ENCODE measurements at places on chromosomes 11 and 22.

DNA sequence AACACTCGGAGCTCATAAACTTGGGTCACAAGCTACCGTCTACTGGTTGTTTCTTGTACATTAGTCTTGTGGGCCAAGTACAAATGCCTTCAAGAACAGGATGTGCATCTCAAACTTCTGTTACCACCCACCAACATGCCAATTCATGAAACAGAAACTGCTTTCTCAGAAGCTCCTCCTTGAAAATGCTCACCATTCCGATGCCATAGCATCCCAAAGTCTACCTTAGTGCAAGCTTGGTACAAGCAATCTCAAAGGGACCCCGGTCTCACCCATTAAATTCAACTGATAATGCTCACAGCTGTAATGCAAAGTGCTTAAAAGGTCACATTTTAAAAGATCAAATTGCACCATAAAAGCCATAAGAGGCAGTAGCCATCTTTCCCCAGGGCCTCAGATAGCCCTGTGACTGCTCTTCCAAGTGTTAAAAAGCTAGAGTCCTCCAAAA lies 31.8 kb upstream of the CCDC34 start:
- no peak for DNase-seq

GRCh38 chr11:99148352-99148751 lies 127.6 kb downstream of the CNTN5 start:
- no peak for DNase-seq

DNA sequence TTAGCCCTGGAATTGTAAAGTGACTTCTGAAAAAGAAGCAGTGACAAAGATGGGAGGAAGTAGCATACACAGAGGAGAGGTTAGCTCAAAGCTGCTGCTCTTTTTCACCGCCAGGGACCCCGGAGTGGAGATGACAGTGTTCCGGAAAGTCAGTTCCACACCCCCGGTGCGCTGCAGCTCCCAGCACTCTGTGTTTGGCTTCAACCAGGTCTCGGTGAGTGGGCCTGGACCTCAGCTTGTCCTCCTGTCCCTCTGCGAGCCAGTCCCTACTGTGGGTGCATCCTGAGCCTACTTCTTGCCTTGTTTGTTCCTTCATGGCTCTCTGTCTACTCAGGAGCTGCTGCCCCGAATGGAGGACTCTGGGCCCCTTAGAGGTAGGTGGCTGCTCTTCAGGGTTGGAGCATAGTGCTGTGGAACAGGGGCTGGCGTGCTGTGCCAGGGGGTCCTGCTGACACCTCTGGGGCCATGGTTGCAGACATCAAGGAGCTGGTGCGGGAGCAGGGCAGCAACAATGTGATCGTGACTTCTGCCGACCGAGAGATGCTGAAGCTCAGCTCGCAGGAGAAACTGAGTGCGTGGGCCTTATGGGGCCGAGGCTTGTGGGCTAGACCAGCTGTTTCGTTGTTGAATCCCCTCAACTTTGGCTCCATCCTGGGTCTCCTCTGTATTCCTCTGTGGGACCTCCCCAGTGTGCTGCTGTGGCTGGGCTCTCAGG lies 1.7 kb downstream of the PCNX3 start:
- no peak for DNase-seq

- DNase-seq, result no peak
These were observed 89.5 kb upstream of the ISX start for GRCh38 chr22:34976474-34976873.

DNA sequence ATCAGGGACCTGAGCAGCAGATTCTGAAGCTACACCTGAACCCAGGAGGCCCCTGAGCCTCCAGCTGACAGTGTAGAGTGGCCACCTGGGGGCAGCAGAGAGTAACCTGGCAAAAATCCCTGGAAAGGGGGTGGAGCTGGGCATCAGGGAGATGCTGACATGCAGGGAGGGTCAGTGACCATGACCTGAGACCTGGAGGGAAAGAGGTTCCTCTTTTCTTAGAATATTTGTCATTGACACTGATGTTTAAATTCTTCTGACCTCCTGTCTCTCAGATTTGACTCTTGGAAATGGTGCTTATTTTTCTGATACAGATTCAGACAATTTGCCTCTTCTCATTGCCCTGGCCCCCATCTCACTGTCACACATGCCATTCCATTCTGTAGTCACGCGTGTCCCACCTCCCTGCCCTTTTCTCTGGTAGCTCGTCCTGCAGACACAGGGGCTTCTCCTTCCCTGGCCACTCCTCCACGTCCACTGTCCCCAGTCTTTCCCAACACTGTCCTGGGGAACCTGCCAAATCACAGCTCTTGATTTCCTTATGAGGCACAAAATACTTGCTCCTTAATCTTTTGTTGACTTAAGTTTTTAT lies 117.2 kb upstream of the IGLL5 start:
- DNase-seq, result peak; percentile 20

DNA sequence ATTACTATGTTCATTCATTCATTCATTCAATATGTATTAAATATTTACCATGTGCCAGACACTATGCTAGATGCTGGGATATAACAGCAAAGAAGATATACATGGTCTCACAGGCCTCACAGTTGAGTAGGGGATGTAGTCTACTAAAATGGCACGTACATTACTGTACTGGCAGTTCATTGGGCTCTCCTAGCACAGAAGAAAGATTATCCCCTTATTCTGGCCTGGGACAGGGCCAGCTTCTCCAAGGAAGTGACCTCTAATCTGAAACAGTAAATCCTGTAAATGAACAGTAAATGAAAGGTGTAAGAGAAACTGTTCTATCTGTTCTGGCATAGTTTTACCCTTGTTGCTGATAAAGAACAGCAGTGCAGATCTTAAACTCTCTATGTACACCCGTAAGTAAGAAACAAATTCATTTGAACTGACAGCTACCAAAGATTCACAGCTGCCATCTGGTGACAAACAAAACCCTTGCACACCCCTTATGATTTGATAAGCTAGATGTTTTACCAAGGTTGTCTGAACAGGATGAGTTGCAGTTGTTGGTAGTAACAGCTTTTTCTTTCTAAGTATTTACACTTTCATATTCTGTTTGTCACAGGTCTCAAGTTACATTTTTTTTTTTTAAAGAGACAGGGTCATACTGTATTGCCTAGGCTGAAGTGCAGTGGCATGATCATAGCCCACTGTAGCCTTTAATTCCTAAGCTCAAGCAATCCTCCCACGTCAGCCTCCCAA lies 263.1 kb downstream of the TMEM135 start:
- DNase-seq, result no peak

GRCh38 chr22:42560381-42560780 lies 6.6 kb downstream of the SERHL2 start:
- DNase-seq, result no peak

DNA sequence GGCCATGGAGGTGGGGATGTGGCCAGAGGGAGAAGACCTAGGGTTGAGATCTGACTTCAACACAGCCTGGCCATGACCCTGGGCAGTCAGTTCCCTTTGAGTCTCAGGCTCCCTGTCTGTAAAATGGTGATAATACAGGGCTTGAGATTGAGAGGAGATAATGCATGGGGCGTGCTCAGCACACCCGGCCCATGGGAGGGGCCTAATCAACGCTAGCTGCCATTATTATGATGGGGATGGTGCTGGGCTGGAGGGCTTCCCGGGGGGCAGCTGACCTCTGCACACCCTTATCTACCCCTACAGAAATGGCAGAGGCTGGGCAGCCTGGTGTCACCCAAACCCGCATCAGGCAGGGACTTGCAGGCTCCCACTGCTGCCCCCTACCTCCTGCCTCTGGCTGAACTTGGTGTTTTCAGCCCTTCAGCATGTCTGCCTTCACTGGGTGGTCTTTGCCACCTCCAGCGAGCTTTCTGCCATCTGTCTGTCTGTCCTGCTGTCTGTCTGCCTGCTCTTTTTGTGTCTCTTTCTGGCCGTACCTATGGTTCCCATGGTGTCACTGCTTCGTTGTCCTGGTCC lies 84.5 kb downstream of the CACNA1I start:
- DNase-seq, result no peak

DNA sequence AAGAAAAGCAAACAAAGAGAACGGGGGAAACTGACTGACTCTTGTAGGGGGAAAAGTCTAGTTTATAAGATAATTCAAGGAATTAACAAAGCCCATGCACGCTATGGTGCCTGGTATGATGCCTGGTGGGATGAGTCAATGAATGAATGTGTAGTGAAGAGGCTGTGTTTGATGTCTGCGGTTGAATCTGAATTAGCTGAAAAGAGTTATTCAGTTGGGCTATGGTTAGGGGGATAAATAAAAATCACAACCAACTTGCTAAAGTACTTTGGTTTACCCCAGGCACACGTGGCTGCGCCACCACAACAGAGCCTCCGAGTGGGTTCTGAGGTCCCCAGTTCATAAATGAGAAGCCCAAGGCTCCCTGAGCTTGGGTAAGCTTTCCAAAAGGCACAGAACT lies 369.3 kb upstream of the SYN3 start:
- DNase-seq, result no peak

GRCh38 chr22:42773167-42773566 lies 52.5 kb upstream of the A4GALT start:
- no peak for DNase-seq

GRCh38 chr22:33844273-33844672 lies 76.0 kb downstream of the LARGE1 start:
- no peak for DNase-seq

GRCh38 chr22:48864748-48865147 lies 962.9 kb downstream of the BRD1 start:
- no peak for DNase-seq

DNA sequence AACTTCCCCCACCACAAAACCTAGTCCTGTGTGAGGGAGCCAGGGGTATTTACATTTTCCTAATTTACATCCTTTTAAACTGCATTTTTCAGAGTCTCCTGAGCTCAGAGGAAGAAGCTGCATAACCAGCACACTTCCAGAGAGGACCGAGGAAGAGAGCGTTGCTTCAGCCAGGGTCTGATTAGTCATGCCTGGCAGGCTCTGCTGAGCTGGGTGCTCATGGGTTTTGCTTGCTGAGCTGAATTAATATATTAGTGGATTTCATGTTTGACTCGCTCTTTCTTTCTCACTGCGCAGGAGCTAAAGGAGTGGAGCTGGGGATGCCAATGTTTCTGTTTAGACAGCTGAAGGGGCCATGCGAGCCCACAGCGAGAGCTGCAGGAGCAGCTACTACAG lies 539.3 kb upstream of the B3GAT1 start:
- DNase-seq, result no peak

DNA sequence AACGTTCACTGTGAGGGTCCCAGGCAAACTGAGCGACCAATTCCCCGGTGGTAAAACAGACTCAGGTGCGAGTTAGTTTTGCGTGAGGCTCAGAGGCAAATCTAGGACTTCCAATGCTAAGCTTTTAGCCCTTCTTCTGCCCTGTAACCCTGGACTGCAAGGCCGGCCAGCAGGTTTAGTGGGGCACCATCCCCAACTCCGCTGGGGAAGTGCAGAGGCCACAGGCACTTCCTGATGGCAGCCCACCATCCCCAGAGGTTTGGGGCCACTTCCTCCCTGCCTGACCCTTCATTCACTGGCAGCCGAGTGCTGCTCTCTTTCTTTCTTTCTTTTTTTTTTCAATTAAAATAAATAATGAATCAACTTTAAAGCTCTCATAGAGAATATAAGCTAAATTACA lies 124.6 kb upstream of the B3GAT1 start:
- DNase-seq, result no peak

DNA sequence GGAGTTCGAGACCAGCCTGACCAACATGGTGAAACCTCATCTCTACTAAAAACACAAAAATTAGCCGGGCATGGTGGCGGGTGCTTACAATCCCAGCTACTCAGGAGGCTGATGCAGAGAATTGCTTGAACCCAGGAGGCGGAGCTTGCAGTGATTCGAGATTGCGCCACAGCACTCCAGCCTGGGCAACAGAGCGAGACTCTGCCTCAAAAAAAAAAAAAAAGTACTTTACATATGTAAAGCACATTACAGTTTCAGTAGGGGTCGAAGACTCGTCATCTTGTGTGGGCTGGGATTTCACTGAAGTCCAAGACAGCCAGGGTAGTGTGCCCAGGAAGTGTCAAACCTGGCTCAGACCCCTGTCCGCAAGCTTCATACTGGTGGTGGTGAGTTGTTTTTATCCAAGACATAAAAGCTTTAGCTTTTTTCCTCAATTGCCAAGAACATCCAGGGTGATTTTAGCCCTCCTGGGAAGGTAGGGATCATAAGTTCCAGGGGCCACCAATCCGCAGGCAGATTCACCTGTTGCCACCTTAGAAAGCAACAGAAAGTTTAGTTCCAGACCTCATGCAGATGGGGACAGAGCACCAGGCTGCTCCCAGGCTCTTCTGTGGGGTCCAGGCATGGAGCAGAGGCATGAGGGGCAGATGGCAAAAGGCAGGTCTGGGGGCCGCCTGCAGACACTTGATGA lies 21.6 kb upstream of the ADORA2A start:
- no peak for DNase-seq

- DNase-seq, result no peak
These were observed 140.5 kb downstream of the CTTN start for GRCh38 chr11:70538641-70539359.

- DNase-seq, result no peak
These were observed 2.7 kb downstream of the SIK3 start for GRCh38 chr11:117095284-117096161.

DNA sequence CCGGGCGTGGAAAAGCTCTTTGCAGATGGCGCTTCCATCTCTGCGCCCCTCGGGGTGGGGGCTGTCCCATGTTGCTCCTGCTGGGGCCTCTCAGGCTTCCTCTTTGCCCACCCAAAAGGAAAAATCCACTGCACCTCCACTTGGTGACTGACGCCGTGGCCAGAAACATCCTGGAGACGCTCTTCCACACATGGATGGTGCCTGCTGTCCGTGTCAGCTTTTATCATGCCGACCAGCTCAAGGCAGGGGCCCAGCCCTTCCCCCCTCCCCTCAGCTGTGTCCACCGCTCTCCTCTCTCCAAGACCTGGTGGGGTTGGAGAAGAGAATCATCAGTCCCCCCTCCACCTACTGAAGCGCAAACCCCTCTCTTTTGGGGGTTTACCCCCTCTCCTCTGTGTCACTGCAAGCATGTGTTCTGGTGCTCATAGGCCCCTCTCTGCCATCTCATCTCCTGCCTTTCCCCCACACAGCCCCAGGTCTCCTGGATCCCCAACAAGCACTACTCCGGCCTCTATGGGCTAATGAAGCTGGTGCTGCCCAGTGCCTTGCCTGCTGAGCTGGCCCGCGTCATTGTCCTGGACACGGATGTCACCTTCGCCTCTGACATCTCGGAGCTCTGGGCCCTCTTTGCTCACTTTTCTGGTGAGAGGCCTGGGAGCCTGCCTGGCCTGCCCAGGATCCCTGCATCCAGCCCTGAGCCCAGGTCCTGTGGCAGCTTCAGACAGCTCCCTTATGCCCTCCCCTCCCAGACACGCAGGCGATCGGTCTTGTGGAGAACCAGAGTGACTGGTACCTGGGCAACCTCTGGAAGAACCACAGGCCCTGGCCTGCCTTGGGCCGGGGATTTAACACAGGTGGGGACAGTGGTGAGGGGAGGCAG lies 1.8 kb downstream of the LARGE2 start:
- no peak for DNase-seq

GRCh38 chr11:27679136-27680015 lies 20.9 kb downstream of the BDNF start:
- no peak for DNase-seq

GRCh38 chr11:132779497-132779896 lies 752.8 kb downstream of the OPCML start:
- no peak for DNase-seq

- no peak for DNase-seq
These were observed 71.9 kb downstream of the NFAM1 start for GRCh38 chr22:42360348-42360747.

GRCh38 chr22:28314959-28315358 lies 364.7 kb downstream of the TTC28 start:
- no peak for DNase-seq
